ENCODE measurements at places on chromosomes 2 and 18.
A peak's percentile ranks its signal among the peaks of the same experiment; 100 is the strongest.

DNA sequence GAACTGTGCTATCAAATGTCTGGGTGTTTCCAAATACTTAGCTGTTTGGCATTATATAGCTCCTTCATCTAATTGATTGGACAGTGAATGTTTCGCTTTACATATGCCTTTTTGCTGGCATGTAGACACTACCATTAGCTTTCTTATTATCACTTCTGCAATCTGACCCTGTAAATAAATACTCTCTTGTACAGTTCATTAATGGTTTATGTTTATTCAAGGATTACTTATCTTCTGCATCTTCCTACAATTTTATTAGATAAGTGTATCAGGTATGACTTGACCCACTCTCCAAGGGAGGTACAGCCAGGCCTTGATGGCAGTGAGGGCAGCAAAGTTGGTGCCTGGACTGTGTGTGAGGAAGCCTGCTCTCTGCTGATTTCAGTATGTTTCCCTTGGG lies 614.1 kb upstream of the SETBP1 start:
- no peak for DNase-seq

GRCh38 chr18:53886058-53886457 lies 338.4 kb downstream of the MBD2 start:
- no peak for DNase-seq

DNA sequence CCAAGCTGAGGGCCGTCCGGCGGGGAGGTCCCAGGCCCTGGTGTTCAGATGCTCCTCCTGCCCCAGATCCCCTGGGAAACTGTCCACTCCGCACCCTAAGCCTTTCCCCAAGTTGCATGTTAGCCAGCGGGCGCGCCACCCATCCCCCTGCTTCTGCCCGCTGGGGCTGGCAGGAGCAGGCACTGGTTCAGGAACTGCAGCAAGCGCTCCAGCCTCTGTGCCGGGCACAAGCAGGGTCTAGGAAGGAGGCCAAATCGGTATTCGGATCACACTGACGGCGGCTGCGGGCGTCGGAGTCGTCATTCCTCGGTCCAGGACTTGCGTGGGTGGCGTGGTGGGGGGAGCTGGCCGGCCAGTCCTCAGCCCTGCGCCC lies 53.7 kb downstream of the FAM168B start:
- DNase-seq = no peak

DNA sequence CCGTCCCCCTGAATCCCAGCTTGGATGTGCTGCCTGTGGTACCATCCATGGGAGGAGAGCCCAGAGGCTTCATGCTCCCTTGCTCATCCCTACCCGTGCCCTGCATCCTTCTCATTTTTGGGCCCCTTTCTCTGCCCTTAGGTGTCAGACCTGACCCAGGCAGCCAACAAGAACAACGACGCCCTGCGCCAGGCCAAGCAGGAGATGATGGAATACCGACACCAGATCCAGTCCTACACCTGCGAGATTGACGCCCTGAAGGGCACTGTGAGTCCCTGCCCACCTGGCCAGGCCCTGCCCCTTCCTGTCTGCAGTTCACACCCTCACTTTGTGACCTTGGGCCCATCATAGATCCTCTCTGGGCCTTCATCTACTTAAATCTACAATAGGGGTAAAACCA lies 2.5 kb downstream of the DES start:
- no peak for DNase-seq

GRCh38 chr2:54226260-54226659 lies 29.8 kb downstream of the TSPYL6 start:
- no peak for DNase-seq

- no peak for DNase-seq
Observed at GRCh38 chr2:513981-514706, 163.1 kb downstream of the TMEM18 start.

DNA sequence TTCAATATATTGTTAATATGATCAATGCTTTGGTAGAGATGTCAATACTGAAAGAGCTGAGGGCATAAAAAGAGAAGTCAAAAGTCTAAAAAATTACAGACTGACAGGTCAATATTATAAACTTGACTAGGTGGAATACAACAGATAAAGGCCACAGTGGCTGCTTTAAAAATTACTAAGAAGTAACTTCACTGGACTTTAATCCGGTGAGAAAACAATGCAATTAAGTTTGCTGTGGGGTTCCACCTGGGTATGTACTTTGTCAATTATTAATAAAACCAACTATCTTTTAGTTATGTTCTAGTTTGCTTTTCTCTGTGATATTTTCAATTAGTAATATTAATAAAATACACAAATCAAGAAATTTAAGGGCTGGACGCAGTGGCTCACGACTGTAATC lies 44.7 kb downstream of the RAPH1 start:
- no peak for DNase-seq

DNA sequence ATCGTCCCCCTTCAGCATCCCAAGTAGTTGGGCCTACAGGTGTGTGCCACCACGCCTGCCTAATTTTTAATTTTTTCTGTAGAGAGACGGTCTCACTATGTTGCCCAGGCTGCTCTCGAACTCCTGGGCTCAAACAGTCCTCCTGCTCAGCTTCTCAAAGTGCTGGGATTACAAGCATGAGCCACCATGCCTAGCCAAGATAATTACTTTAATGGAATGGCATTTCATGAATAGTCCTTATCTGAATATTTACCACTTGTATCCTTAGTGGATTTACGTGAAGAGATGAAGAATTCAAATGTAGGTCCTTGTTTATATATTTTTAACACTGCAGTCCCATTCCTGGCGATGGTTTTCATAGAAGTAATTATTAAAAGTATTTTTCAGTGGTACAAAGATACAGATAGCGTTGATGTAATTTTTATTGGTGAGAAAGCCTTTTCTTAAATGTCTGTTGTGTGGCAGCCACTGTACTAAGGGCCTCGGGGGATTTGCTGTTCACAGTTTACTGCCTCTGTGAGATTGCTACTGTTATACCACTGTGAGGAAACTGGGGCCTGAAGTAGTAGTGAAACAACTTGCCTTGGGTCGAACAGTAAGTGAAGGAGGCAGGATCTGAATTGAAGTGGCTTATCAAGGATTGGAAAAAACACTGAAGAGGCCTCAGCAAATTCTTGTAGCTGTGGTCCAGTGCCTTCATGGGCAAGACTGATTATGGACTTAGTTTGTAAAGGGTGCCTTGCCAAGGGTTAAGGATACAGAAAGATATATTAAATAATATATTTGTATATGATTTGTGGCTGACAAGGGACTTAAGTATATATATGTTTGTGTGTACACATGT lies 151.2 kb downstream of the PRPF40A start:
- DNase-seq = no peak

- DNase-seq = peak; percentile 76
Observed at GRCh38 chr2:240387669-240388358, 47.6 kb upstream of the GPC1 start.

- DNase-seq = no peak
Observed at GRCh38 chr2:199874209-199874608, 23.2 kb upstream of the FTCDNL1 start.

GRCh38 chr18:24198461-24198860 lies 59.6 kb downstream of the CABYR start:
- DNase-seq = no peak

DNA sequence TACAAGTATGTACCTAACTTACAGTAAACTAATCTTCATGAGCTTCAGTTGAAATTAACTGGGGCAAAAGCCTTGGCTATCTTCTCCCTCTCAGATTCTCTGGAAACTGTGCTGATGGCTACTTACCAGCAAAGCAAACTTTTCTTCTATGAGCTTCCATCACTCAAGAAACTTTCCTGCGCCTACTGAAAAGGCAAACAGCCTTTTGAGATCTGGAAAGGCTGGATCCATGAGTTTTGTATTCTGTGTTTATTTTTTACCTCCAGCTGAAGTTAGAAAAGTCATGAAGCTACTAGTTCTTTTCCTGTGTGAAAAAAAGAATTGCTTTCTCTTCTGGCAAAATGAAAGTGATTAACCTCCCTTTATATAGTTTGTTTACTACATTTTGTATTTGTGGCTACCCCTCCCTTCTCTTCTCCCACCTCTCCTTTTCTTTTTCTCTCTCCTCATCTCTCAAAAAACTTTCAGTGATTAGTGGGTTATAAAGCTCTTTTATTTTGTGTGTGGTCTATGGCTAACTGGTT lies 49.2 kb upstream of the RNF152 start:
- no peak for DNase-seq

DNA sequence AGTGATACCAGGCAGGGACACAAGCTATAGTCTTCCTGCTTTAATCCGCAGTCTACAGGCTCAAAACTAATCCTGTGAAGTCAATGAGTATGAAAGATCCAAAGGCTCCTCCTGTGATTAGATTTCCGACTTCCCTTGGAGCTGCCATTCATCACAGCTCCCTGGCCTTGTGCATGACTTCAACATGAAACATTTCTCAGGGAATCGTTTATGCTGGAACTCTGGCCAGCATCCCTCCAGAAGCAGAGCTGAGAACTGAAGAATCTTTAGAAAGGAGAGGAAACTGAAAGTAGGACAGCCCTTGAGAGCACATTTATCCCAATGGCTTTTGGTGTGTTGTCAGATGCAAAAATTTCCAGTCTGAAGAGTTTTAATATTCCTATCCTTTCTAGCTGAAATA lies 84.3 kb upstream of the SESTD1 start:
- DNase-seq = no peak

GRCh38 chr2:127771756-127772155 lies 39.2 kb downstream of the WDR33 start:
- no peak for DNase-seq

DNA sequence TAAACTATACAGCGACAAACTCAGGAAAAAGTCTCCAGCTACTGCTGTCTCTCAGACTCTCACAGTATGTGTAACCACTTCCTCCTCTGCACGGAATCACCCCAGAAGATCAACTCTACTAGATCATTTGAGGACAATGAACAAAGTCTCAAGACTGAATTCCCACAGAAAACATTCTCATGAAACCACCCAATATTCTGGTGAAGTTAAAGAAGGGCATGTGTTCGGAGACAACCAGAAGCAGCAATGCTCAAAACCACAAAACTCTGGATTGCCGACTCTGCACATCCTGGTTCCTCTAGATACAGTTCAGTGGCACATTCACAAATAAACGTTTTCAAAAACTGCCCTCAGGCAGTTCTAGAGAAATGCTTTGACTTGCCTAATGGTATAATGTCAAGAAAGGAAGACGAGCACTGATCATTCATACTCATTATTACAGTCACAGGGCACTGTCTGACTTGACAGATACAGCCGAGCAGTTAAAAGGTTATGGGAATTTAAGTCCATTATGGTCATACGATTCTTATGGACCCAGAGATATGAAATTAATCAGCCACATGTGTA lies 91.9 kb upstream of the STK17B start:
- no peak for DNase-seq

GRCh38 chr18:934518-935133 lies 30.0 kb downstream of the ADCYAP1 start:
- DNase-seq = no peak

- no peak for DNase-seq
Observed at GRCh38 chr2:27202854-27203253, 9.0 kb upstream of the ATRAID start.

DNA sequence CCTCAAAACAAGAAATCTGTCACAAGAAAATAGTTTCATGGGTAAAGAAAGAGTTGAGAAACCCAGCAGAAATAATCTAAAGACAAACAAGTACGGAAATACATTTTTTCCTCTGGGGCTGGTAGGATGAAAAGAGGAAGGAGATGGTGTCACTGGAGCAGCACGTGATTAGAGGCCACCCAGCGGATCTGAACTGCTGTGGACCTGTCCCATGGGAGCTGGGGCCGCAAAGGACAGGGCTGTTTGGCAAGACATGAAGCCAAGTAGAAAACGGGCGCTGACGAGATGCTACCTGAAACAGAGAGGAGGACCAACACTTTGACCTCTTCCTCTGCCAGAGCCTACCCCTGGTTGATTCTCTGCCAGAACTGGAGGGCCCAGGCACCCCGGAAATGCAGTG lies 295.4 kb upstream of the ATP5MC3 start:
- no peak for DNase-seq

DNA sequence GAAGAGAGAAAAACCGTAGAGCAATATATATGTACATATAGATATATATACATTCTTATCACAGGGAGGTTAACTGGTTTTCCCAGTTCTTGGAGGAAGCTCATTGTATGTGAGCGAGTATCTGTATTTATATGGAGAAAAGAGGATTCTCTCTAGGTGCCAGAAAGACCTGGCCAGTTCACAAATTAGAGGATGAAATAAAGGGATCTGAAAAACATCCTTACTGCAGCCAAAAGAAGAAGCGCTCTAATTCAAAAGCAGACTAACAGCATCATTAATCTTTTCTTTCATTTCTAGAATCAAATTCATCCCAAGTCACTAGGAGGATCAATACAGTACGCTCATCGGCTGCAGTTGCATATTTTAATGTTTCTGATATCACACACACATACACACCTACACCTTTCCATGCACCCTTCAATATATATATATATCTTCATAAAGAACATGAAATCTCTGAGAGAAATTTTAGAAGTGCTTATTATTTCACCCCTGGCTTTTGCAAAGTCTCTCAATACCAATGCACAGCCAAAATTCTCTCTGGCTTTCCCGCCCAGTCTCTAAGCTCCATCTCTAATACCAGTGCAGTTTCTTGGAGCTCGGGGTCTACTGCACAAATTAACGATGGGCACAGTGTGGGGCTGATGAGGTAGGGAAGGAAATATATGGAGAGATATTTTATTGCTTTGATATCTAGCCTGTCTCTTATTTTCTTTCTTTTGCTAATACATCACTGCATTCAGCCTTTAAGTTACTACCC lies 731 bp downstream of the NRXN1 start:
- DNase-seq = no peak

- DNase-seq = no peak
Observed at GRCh38 chr2:162060532-162060931, 13.5 kb downstream of the DPP4 start.

GRCh38 chr2:231276987-231277386 lies 78.6 kb downstream of the ARMC9 start:
- DNase-seq = no peak

- no peak for DNase-seq
Observed at GRCh38 chr2:184402381-184402780, 195.9 kb upstream of the ZNF804A start.

DNA sequence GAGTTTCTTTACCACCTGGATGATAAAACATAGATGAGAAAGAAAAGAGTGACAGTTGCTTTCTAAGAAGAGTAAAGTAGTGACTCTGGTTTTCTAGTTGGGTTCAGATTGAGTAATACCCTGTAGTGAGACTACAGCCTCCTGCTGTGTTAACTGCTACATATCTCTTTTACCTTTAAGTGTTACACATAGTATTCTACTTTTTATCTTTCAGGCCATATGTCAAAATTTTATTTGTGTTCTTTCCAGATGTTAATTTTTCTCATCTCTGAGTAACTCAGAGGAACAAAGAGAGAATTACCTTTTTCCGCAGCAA lies 348.2 kb downstream of the CTNNA2 start:
- DNase-seq = no peak
